ENCODE measurements at places on chromosomes 4 and X. TPM values are rescaled to one million over a fixed set of nuclear protein-coding genes. Genes with fewer than 3 reads are reported as not detected.

GRCh38 chr4:77104388-77104787 is 28.6 kb upstream of the CCNI start:
- no peak for DNase-seq

DNA sequence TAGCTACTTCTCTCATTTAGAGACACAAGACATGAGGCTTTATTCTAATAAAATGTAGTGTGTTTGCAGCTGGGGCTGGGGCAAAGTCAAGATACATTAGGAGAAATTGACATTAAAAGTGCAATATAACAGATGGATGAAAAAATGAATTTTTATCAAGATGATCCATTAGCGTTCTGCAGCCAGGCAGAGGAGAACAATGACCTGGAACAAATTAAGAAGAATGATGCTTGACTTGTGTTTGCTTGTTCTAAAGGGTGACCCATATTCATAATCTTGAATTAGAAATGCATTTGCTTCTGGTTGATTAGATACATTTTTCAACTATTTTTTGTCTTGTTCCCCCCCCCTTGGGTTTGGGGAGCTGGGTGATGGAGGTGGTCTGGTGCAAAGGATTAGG is 439.5 kb upstream of the BOD1L1 start:
- no peak for DNase-seq

DNA sequence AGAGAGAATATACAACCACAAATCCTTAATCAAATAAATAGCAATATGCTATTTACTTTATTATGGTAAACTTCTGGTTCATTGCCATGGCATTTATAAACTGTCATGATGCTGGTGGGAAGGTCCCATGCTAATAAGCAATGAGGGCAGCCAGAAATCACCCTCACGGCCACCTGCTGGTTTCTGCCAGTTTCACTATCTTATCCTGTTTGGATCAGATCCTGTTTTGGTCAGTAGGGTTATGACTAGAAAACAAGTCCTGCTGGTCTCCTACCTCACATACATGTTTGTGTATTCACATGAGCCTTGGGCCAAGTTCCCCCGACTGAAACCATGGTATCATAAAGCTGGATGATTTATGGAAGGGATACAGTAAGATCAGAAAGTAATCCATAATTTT is 28.1 kb downstream of the XAGE5 start:
- no peak for DNase-seq

DNA sequence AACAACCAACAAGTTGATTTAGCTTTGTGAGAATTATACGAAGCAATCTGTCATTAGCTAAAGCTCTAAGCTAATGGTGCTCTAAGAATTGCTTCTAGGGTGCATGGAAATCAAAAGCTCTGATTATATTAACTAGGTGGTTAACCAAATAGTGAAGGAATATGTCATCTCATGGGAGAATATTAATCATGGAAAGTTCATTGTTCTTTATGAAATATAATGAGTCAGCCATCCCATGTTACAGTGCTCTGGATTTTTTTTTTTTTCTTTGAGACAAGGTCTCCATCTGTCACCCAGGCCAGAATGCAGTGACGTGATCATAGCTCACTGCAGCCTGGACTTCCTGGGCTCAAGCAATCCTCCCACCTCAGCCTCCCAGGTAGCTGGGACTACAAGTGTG is 10.5 kb downstream of the DCAF8L2 start:
- no peak for DNase-seq

Gene TRPC3
- 1.1 TPM for total RNA-seq

Gene GLRA3
- not detected for total RNA-seq
